Activated naive CD4-positive, alpha-beta T cell (primary cell): ENCODE measurements at places on chromosomes 2 and 18.

DNA sequence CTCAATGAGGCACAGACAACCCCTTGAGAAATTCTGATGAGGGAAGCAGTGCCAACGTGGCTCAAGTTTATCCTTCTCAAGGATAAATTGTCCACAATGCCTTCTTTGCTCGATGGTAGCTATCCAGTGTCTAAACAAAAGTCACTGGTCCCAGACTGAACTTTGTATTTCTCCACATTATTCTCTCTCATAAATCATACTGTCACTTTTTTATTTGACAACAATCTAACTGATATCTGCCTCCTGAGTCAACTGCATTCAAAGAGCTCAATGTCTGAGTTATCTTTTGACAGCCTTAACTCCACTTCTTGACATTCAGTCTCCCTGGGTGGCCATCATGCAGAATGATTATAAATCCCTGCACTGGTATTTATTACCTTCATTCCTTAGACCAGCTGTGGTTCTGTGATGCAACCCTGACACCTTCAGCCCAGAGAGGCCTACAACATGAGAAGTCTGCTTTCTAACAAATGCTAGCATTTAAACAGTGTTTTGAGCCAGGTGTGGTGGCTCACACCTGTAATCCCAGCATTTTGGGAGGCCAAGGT is 38.2 kb downstream of the IMMT start:
- no peak for DNase-seq

DNA sequence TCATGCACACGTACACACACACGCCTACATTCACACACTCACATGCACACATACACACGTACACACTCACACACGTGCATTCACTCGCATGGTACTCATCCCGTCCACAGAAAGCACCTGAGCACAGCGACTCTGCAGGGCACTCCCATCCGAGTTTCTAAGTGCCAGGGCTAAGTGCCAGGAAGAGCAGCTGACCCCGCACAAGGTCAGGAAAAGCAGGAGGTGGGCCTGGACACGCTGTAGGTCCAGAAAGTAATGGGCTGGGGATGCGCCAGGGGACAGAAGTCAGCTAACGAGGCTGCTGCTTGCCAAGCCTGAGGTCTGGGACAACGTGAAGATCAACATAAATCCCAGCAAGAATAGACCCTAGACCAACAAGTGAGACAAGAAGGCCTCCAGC is 15.8 kb downstream of the ADI1 start:
- no peak for DNase-seq

- DNase-seq = no peak
Observed at GRCh38 chr18:41992066-41992465, 37.0 kb downstream of the PIK3C3 start.

- DNase-seq = no peak
Observed at GRCh38 chr18:62281684-62282083, 43.4 kb upstream of the TNFRSF11A start.

DNA sequence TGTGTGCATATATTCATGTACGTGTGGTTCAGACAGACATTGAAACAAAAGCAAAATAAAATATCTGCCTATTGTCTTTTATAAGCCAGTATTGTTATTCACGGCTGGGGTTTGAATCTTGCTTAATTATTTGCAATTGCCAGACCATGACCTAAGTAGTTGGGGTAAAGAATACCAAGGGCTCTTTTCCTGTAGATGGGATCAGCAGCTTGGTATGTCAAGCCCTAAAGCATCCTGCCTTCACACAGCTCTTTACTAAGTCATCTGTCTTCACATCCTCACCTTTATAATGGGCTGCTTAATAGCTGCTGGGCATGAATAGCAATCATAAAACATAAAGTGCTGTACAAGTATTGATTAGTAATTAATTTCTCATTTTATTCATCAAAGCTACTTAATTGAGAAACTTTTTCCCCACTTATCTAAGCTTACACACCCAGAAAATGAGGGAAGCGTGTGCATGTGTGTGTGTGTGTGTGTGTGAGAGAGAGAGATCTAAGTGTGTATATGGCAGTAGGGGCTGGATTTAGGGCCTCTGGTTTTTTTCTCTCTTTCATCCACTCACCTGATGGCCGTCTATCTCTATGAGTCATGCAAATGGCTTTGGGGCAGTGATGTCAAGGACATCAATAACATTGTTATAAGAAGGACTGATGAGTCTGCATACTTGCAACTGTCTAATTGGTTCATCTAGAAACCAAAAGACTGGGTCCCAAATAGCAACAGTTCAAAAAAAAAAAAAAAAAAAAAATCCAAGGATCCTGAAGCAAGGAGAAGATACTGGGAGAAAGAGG is 244.1 kb upstream of the TNP1 start:
- no peak for DNase-seq

GRCh38 chr2:159131914-159132281 is 154.6 kb downstream of the WDSUB1 start:
- DNase-seq = no peak

GRCh38 chr18:44170208-44170880 is 510.3 kb upstream of the SETBP1 start:
- no peak for DNase-seq

DNA sequence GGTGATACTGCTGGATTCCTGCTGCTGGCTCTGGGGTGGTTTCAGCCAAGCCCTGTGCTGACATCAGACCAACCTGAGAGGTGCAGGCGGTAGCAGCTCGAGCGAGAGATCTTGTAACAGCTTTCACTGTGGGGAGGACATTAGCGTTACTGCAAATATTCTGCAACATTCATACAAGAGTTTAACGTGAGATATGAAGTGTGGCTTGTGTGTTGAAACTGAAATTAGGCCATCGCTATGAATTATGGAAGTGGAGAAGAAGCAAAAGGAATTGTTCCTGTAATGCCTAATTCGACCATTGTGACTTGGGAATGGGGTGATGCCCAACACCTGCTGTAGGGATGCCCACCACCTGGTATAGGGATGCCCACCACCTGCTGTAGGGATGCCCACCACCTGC is 6.5 kb upstream of the MLPH start:
- DNase-seq = no peak

GRCh38 chr2:25517701-25518100 is 155.7 kb downstream of the DTNB start:
- DNase-seq = no peak

DNA sequence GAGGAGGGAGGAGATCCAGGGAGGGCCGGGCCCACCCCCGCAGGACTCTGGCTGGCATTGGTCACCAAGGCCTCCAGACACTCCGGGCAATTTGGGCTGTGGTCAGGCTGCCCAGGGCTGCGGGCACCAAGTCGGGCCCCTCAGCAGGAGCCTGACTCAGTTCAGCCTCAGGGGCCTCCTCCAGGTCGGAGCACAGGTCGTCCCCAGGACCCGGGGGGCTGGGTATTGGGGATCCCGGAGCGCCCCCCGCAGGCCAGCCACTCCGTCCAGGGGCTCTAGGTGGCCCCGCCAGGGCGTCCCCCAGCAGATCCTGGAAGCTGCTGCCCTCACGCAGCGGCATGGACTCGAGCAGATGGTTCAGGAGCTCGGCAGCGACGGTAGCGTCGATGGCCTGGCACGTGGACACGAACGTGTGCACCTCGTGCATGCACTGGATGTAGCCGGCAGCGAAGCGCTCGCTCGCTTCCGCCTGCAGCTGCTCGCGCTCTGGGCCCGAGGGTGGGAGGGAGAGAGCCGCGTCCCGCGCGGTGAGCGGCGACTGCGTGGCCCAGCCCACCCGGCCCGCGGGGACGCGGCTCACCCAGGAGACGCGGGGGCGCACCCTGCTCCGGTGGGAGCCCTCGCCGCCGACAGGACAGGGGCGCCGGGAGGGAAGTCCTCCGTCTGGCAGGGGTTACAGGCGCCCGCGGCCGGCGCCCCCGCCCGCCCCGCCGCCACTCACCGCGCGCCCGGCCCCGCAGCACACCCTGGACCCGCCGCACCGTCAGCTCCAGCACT is 884 bp downstream of the HES6 start:
- DNase-seq = no peak

DNA sequence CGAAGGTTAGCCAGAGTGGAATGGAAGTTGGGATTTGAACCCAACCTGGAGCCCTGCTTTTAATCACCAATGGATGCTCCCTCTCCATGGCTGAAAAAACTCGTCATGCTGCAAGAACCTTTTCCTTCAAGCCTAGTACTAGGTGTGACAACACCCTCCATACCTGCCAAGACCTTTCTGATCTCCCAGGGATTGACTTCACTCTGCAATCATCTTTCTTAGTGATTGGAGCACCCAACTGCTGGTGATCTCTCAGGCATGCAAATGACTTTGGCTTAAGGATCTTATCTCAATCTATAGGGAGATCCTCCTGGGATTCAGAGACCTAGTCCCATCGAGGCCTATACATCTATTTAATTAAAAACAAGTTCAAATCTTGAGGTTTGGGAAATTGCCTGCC is 23.5 kb upstream of the ITGB6 start:
- DNase-seq = no peak

- no peak for DNase-seq
Observed at GRCh38 chr2:59180111-59180510, 939.0 kb upstream of the FANCL start.

GRCh38 chr2:241665731-241666440 is 20.7 kb downstream of the DTYMK start:
- DNase-seq = no peak

- no peak for DNase-seq
Observed at GRCh38 chr2:174797781-174798276, 33.6 kb upstream of the CHRNA1 start.

- no peak for DNase-seq
Observed at GRCh38 chr18:74654638-74655037, 57.0 kb downstream of the ZNF407 start.

- no peak for DNase-seq
Observed at GRCh38 chr2:115584507-115584906, 1142.1 kb downstream of the DPP10 start.

DNA sequence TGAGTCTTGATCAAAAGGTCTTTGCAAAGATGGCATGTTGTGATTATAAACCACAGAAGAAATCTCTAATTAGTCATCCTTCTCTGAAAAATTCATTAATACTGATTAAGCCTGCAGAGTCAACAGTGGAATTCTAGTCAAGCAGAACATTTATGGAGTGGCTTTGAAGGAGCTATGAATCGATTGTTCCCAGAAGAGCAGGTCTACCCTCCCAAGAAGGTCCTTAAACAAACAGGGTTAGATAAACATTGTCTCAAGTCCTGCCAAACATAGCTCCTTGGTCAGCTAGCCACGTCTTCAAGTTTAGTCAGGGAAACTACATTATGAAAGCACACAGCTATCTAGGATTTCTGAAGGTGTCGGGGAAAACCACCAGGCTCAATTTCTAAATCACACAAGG is 88.9 kb downstream of the ITGA4 start:
- DNase-seq = no peak

DNA sequence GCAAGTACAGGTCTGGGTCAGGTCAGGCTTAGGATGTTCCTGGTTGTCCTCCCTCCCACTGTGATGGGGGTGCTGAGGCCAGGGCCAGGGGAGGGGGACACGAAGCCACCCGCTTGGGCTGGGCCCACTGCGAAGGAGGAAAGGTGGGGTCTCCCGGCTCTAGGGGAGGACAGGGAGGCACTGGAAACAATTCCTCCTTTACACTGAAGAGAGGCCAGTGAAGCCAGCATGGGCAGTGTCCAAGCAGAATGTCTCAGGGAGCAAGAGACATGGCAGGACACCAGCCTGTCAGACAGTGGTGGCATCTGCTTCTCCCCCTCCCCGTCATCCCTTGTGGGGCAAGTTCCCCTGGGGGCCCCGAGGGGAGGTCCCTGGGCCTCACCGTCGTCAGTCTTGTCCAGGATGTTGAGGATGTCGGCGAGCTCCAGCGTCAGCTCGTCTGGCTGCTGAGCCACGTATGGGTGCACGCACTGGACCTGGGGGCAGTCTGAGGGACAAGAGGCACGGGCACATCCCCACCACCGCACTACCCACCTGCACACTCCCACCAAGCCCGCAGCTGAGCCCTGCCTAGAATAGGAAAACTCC is 10.8 kb downstream of the SNORC start:
- DNase-seq = no peak

DNA sequence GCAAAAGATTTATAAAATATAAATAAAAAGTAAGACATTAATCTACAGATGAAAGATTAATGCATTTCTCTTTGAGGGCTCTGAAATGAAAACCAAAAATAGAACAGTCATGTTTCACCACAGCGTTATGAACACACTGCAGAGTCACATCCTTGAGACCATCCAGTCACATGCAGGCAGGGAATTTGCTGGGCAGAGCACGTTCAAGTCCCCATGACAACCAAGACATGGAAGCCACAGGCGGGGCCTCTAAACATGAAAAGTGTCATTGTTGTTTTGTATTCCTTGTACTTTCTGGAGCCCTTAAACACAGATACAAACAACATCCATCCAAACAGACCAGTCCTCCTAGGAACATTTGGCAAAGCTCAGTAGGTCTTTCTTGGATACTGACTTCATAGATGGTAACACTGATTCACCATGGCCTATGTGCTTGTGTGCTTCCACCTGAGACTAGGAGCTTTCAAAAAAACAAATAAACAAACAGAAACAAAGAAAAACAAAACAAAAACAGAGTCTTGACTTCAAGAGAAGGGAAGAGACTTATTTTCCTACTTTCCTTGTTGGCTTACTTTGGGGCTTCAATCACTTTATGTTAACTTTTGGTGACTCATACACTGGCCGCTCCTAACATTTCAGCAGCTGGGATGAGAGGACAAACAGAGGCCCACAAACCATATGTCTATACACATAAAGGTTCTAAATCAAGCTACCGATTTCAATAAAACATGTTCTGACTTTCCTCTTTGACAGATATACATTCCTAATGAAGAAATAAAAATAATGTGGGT is 99.5 kb upstream of the CCDC85A start:
- DNase-seq = no peak

DNA sequence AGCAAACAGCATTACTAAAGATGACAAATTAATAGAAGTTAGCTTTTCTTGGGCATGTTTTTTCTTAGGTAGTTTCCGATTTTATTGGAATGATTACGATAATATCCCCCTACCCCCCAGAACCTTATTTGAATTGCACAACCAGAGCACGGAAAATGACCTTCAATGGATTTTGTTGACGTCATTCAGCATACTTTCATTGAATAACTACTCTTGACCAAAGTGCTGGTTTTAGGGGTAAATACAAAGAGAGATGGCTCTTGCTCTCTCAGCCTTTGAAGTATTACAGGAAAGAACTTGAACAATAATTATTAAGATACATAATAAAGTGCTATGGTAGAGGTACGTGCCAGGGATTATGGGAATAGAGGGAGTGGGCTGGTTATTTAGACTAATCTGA is 36.0 kb downstream of the VAPA start:
- DNase-seq = no peak

GRCh38 chr2:74944987-74945787 is 13.3 kb upstream of the POLE4 start:
- no peak for DNase-seq

GRCh38 chr2:229416116-229416694 is 145.1 kb upstream of the PID1 start:
- no peak for DNase-seq

GRCh38 chr2:30229596-30229995 is 1.7 kb upstream of the LBH start:
- no peak for DNase-seq

GRCh38 chr2:88654714-88655113 is 27.4 kb upstream of the EIF2AK3 start:
- no peak for DNase-seq

- DNase-seq = no peak
Observed at GRCh38 chr2:70728128-70728527, 39.9 kb downstream of the ADD2 start.
